ENCODE measurements at places on chromosomes 6 and 20. TPM values are rescaled to one million over a fixed set of nuclear protein-coding genes. Genes with fewer than 3 reads are reported as not detected.
A peak's percentile ranks its signal among the peaks of the same experiment; 100 is the strongest.

- peaks cover 2% of the 10 kb centered on the region for H3K27me3 ChIP-seq
- peak overlapping the region; percentile 96 for H3K4me3 ChIP-seq
- H3K36me3 ChIP-seq: peaks cover 8% of the 10 kb centered on the region
- peak overlapping the region; percentile 99 for H3K27ac ChIP-seq
Observed at GRCh38 chr6:26026833-26027490, 60.3 kb upstream of the HFE start.

GRCh38 chr20:31485450-31486339 is 10.6 kb downstream of the REM1 start:
- no peak overlapping the region for H3K4me3 ChIP-seq
- H3K27me3 ChIP-seq: peaks cover 34% of the 10 kb centered on the region
- H3K36me3 ChIP-seq: no peaks in the 10 kb centered on the region
- DNase-seq: no peak
- H3K27ac ChIP-seq: no peak overlapping the region
- no peaks in the 10 kb centered on the region for H3K4me1 ChIP-seq

GRCh38 chr6:154960854-154961530 is 34.1 kb upstream of the TIAM2 start:
- H3K27ac ChIP-seq: no peak overlapping the region
- H3K36me3 ChIP-seq: peaks cover 16% of the 10 kb centered on the region

- peaks cover 70% of the 10 kb centered on the region for H3K27me3 ChIP-seq
- no peak for DNase-seq
- no peak overlapping the region for H3K27ac ChIP-seq
- peak overlapping the region; percentile 62 for H3K4me3 ChIP-seq
- H3K36me3 ChIP-seq: no peaks in the 10 kb centered on the region
Observed at GRCh38 chr6:28489366-28490204, 26.0 kb downstream of the GPX6 start.

- DNase-seq: no peak
- no peaks in the 10 kb centered on the region for H3K27me3 ChIP-seq
- peaks cover 9% of the 10 kb centered on the region for H3K4me1 ChIP-seq
- no peaks in the 10 kb centered on the region for H3K36me3 ChIP-seq
Observed at GRCh38 chr6:107128577-107128976, 13.3 kb upstream of the BEND3 start.

DNA sequence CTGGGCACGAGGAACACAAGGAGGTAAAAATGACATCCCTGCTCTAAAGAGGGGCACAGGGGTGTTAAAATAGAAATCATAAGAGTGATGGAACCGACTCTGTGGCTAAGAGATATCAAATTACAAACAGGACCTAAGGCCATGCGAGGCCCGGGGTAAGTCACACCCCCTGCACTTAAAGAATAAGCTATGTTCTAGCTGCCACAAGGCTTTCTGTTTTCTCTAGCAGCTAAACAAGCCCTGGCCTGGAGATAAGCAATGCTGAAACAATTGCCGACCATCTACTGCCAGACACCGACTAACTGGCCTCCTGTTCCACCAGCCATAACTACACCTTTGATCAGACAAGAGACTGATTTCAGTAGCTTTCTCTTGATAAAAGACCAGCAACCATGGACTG is 32.4 kb downstream of the MDGA1 start:
- no peak for DNase-seq
- peaks cover 10% of the 10 kb centered on the region for H3K36me3 ChIP-seq
- H3K4me3 ChIP-seq: no peak overlapping the region
- no peak overlapping the region for H3K27ac ChIP-seq
- H3K27me3 ChIP-seq: no peaks in the 10 kb centered on the region

DNA sequence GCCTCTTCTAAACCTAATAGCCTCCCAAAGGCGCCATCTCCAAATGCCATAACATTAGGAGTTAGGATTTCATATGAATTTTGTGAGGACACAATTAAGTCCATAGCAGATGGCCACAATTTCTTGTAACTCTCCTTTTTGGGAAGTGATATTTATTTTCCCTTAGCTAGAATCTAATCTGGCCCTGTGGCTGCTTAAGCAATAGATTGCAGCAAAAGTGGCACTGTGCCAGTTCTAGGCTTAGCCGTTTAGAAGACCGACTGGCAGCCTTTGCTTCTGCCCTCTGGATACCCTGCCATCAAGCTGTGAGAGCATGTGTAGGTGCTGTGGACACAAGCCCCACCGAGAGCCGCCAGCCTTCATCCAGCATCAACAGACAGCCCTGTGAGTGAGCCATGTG is 15.9 kb upstream of the ADGB start:
- no peak overlapping the region for H3K4me3 ChIP-seq
- H3K36me3 ChIP-seq: no peaks in the 10 kb centered on the region
- no peak for DNase-seq
- H3K4me1 ChIP-seq: no peaks in the 10 kb centered on the region

Gene ZC2HC1B
- total RNA-seq: 1.5 TPM

Gene HIVEP1
- 91.0 TPM for total RNA-seq

Gene PLN
- not detected for total RNA-seq

Gene SEL1L2
- not detected for total RNA-seq

All from activated B cell treated with CpG ODN at 0.5 μM for 24 hours (primary cell).